ENCODE measurements at places on chromosomes 2 and 18. TPM values are rescaled to one million over a fixed set of nuclear protein-coding genes. Genes with fewer than 3 reads are reported as not detected.

DNA sequence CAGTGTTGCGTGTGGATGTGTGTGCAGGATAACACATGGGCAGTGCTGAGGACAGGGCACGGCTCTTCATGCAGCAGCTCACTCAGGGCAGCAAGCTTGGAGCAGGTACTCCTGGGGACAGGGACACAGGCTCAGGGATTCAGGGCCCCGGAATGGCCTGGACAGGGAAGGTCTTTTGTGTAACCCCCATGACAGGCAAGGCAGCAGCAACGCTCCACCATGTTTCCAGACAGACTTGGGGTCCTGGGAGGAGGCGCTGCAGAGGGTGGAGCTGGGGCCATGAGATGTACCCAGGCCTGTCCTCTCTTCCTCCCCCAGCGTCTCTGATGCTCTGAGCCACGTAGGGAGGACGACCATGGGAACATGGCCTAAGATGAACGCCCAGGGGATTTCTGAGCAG is 58.3 kb downstream of the ADNP2 start:
- DNase-seq: no peak

DNA sequence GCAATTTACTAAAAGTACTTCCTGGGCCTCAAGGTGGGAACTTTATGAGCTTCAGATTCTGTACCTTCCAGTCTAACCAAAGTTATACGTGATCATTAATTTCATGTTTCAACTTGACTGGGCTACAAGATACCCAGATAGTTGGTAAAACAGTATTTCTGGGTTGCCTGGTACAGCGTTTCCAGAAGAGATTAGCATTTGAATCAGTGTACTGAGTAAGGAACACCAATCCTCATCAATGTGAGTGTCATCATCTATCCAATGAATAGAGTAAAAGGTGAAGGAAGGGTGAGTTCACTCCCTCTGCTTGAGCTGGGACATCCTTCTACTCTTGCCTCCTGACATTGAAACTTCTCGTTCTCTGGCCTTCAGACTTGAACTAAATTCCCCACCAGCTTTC is 274.5 kb upstream of the ID2 start:
- no peak for DNase-seq

GRCh38 chr2:113799375-113799774 is 42.9 kb upstream of the SLC35F5 start:
- no peak for DNase-seq

DNA sequence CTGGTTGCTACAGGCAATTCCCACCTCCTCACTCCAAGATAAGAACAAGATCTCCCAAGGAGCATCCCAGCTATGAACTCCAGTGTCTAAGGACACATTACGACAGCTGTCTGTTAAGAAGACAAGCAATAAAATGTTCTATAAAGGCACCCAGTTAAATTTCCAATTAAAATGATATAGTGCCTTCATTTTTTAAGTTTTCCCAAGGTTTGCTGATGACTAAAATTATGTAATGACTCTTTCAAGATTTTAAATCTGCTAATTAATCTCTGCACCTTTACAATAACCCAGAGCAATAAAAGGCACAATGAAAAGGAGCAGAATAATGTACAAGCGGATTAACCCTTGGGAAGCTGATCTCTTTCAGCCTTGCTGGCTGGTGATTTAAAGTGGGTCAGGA is 61.6 kb upstream of the REG3G start:
- no peak for DNase-seq

DNA sequence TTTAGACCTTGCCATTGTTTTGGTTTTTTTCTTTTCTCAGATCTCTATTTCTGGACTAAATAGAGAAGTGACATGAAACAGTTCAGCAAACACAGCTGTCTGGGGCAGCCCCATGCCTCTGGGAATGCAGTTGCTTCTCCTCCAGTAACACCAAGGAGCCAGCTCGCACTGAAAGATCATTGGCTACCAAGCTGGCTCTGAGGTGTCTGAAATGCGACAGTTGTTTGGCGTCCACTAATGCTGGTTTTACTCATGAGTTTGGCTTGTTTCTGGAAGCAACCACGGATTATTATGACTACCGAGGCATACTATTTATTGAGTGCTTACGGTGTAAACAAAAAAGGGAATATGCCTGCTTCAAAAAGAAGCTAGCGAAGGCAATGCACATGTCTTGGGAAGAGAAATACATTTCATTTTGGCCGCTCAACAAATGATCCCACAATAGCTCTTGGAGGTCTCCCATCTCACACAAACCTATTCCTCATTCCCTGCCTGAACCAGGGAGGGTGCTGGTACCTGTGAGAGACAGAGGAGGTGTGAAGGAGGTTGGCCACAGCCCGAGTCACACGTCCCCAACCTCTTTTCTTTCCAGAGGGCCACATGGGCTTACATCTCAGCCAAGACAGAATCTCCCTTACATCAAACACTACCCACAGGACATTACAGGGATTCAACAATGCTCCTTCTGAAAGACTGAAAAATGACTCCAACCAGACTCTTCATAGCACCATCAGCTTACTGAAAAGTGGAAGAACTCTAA is 37.5 kb upstream of the NEB start:
- no peak for DNase-seq

GRCh38 chr2:27828305-27828704 is 56.8 kb downstream of the MRPL33 start:
- no peak for DNase-seq

- DNase-seq: no peak
Measured at GRCh38 chr2:197294260-197294659, 16.3 kb downstream of the ANKRD44 start.

DNA sequence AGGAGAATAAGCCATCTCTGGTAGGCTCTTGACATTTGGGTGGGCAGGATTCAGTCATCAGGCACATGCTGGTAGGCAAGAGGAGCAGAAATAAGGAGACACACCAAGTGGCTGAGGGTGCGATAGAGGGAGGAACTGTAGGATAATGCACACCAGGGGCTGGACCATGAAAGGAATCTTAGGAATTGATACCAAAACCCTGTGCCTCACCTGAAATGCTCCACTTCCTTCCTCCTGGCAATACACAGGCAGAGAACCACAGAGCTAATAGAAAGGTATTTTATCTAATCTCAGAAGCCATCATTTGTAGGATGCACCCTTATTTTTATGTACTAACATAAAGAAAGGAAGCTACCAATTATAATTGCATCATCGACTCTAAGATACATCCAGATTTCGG is 4.4 kb upstream of the CYP1B1 start:
- DNase-seq: no peak

GRCh38 chr2:118167026-118167425 is 78.8 kb downstream of the INSIG2 start:
- no peak for DNase-seq

GRCh38 chr2:41180387-41180786 is 728.5 kb upstream of the SLC8A1 start:
- no peak for DNase-seq

DNA sequence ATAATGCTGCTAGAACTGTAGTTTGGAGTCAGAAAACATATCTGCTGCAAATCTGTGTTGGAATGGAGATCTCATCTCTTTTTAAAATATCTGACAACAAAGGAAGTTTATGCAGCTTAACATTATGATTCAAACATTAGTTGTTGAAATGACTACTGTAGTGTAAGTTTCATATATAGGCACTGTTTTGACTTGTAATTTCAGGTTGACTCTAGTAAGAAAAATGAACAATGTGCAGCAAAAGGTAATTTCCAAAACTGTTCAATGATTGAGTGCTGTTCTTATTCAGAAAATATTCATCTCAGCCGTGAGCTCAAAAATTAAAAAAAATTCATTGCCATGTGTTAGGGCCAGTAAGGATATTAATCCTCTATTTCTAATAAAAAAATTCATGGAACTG is 48.5 kb downstream of the CCDC138 start:
- DNase-seq: no peak

MDH1B gene
- 11.0 TPM for polyA plus RNA-seq

DOK6 gene
- polyA plus RNA-seq: 15.5 TPM

TFPI gene
- polyA plus RNA-seq: 29.1 TPM

TUBA4B gene
- polyA plus RNA-seq: 0.49 TPM

NTSR2 gene
- polyA plus RNA-seq: not detected
